ENCODE measurements at places on chromosomes 16 and 17.

DNA sequence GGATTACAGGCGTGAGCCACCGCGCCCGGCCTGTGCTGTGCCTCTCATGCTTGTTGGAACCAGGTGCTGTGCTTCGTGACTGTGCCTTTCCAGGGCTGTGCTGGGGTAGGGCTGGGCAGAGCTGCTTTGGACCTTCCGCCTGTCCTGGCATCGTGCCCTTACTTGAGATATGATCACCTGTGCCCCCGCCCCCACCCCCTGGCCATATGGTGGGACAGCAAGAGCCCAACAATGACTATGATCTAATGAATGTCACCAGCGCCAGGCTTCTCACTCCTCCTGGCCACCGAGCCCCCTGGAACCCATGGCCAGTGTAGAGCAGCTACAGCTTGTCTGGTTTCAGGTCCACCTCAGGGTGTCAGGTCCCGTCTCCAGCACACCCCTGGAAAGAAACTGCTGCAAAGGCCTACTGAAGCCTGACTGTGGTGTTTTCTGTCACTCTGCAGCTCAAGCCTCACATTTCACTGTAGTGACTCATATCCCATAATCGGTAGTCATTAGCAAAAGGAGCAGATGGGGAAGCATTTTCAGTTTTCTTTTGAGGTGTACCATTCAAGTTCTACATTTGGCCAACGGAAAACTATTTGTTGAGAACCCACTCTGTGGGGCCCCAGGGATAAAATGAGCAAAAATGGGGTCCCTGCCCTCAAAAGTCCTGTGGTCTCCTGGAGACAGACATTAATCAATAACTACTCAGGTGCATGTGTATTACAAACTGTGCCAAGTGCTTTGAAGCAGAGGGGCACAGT lies 22.1 kb downstream of the FCSK start:
- DNase-seq, result no peak

DNA sequence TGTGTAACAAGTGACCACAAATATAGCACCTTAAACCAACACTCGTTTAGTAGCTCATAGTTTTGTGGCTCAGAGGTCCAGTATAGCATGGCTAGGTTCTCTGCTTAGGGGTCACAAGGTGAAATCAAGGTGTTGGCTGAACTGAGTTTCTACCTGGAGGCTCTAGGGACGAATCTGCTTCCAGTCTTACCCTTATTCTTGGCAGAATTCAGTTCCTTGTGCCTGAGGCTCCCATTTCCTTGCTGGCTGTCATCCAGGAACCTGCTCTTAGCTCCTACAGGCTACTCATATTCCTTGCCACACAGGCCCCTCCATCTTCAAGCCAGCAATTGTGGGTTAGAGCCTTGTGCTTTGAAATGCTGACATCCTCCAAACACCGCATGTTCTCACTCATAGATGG lies 212.3 kb upstream of the CDH13 start:
- no peak for DNase-seq

DNA sequence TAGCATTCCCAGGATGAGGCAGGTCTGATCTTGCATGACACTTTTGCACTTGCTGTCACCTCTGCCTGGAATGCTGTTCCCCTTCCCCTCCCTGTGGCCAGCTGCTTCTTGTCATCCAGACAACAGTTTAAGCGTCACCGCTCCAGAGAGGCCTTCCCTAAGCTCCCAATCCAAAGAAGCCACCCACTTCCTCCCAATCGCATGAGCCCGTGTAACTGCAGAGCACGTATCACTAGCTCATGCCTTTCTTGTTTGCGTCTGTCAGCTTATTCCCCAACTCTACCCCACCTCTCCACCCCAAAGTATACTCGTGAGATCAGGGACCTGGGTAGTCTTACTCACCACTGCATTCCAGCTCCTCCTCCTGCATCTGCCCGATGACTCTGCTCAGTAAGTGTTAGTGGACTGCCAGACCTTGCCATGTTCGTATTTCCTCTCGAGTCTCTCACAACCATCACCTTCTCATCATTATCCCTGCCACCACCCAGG lies 92.8 kb downstream of the GAS7 start:
- peak; percentile 38 for DNase-seq

DNA sequence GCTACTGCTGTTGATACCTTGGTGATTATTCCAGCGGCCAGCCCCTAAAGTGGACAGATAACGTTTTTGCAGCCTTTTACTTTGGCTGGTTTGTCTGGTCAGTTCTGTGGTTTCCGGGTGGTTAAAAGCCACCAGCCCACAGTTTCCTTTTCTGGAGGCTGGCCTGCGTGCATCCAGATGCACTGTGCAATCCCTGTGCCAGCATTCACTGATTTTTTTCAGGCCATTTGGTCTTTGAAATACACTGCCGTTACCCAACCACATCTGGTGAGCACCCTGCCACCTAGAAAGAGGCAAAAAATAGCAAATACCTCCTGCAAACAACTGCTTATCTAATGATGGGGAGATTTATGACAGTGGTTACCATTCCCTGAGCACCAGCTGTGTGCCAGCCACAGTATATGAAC lies 797 bp downstream of the NUDT7 start:
- no peak for DNase-seq

DNA sequence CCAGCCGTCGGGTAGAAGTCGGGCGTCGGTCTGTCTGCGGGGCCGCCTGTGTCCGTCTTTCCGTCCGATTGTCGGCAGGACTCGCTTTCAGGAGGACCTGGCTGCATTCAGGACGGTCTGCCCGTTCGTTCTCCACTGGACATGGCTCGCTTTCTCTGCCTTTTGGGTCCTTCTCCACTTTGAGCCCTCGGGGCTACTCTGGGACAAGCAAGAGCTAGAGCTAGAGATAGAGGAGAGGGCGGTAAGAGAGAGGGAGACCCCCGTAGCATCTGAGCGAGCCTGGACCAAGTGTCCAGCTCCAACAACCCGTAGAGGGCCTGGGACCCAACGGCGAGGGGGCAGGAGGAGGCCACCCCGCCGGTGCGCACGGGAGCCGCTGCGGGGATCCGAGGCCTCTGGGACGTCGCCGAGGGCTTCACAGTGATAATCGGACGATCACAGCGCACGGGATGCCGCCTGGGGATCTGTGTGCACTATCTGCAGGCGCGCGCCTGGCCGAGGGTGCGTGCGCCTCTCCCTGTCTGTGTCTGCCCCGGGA lies 4.5 kb downstream of the TBX4 start:
- no peak for DNase-seq

DNA sequence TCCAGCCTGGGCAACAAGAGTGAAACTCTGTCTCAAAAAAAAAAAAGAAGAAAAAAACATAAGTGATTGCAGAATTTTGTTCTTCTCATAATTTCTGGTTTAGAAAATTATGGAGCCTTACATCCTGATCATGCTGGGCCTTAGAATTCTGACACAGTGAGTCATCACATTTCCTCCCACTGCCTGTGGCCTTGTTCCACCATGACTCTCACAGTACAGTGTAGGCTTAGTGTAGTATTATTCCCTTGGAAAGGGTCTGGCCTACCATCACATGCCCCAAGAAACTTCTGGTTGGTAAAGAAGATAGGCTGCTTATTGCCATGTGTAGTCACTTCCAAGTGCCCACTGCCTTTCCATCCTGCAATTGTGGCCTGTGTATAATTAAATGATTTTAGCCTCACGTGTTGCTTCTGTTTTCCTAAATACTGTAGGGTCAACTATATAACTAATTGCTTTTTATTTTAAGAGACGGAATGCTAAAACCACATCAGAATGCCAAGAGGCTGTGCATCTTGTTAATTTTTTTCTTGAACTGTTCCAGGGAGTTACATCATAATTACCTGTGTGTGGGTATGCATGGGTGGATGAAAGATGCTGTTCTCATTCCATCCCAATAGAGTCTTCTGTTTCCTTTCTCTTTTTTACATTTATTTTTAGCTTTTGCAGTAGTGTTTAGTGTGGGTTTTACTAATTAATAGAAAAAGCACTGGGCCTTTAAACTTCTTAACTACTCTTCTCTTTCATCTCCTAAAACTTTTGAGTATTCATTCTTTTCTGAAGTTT lies 25.9 kb downstream of the OGFOD1 start:
- DNase-seq, result no peak

- DNase-seq, result no peak
Observed at GRCh38 chr17:57357392-57357784, 101.1 kb downstream of the MSI2 start.

DNA sequence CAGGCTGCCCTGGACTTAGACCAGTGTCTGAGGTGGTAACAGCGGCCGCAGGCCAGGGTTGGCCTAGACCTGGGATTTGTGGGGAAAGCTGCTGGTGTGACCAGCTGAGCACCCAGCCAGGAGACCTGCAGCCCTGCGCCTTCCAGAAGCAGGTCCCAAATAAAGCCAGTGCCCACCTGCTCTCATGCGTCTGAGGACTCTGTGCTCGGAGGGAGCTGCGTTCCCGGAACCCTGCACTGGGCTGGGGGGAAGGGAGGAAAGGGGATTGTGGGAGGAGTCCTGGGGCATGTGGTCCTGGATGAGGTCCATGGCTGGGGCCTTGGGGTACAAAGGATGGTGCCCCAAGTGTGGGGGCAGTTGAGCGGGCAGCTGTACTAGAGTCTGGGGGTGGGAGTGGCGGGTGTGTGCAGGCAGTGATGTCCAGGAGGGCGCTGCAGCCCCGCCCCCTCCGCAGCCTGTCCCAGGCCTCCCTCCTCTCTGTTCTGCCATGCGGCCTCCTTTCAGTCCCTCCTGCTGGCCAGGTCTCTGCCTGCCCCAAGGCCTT lies 1.8 kb upstream of the NECAB2 start:
- DNase-seq, result no peak

DNA sequence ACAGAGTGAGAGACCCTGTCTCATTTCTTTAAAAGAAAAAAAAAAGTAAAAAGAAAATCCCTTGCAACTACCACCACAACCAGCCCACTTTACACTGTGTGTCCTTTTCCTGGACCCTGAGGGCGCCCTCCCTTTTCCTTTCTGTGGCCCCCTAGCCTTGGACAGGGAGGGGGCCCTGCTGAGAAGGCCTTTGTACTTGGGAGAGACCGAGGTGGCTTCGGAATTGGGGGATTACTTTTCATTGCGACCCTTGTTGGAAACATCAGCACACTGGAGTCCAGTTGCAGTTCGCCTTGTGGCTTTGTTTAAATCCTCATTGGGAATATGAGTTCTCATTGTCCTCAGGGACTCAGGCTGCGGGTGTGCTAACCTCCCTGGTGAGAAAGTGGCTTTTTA lies 9.4 kb upstream of the DNASE1 start:
- DNase-seq, result no peak

- no peak for DNase-seq
Observed at GRCh38 chr16:4179020-4179419, 62.8 kb upstream of the ADCY9 start.

DNA sequence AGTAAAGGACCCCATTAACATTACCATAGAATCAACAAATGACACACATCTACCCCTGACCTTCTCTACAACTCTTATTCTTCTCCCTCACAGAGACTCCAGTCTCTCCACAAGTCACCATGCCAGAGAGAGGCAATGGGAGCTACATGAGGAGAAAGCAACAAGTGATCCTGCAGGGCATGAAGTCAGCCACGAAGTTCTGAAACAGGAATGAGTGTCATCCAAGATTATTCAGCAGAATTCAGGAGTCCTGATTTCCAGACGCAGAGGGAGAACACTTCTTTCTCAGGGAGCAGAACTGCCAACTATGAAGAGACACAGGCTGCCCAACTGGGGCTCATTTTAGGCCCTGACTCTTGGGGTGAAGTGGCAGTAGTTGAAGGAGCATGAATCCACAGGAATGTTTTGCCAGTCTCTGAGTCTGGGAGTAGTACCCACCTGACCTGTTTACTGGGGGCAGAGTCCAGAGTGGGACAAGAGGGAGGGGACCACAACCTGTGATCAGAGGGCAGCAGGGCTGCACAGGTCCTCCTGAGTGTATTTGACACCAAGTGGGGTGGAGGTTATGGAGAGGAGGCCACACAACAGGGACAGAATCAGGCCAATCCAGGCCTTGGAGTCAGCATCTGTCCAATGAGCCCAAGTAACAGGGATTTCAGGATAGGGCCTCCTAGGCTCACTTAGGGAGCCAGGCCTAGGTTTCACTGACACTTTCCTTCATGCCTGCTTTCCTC lies 2.4 kb upstream of the MTMR4 start:
- DNase-seq, result no peak

DNA sequence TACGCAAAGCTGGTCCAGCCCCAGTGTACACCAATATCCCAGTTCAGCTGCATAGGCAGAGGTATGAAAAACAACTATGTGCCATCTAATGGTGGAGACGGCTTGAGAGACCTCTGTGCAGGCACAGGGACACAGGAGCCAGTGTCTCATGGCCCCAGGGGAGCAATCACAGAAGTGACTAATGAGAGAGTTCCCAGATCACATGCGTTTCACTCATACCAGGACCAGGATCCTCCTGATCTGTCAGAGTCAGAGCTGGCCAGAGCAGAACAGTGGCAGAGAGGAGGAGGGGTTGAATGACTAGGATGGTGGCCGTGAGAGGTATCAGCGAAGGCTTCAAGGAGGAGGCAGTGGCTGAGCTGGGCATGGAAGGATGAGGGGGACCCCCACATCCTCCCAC lies 41.1 kb downstream of the TMEM132E start:
- DNase-seq, result no peak

- no peak for DNase-seq
Observed at GRCh38 chr17:29066606-29067005, 23.7 kb downstream of the PIPOX start.

DNA sequence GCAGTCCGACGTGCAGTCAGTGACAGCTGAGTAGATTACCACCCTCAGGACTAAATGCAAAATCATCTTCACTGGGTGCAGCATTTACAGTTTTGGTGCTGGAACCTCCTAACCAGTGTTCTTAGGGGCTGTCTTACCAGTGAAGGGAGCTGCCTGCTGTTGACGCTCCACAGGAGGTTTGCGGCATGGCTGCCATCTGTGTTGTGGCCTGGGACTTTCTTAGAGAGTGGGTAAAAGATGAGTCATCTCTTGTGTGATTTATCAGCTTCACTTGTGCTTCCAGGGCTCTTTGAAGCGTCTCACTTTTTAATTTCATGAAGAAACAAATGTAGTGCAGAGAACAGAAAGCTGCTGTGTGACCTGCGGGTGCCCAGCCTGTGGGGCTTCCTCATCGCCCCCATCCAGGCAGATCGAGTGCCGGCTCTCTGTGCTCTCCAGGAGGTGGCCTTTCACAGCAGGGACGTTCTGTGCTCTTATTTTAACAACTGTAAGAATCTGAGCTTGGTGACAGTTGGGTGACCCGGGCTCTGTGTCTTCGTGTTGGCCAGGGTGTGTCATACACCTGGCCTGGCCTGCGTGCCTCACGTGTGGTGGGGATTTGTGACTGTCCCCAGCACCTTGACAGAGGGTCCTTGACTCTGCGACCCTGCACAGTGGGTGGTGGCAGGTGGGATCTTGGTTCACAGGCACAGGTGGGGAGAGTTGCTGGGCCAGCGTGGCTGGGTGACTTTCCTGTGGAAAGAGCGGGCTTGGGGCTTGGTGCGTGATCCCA lies 24.3 kb upstream of the ZNF750 start:
- DNase-seq, result peak; percentile 51

- no peak for DNase-seq
Observed at GRCh38 chr17:63798572-63799106, 24.7 kb downstream of the DDX42 start.

GRCh38 chr17:78529251-78529650 lies 47.9 kb downstream of the DNAH17 start:
- no peak for DNase-seq

DNA sequence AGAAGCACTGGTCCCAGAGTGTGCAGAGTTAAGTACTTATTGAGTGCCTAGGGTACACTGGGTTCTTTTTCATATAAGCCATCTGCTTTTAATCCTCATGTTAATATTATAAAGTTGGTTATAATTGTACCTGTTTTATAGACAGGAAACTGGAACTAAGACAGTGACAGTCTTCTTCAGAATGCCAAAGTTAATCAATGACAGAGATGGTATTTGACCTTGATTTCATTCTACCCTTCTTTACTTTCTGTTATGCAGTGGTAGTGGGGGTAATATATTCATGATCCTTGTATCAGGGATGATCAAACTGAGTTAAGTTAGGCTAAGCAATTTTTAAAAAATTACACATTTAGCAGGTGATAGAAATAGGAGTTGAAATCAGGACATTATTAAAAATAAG lies 108.6 kb upstream of the GOT2 start:
- no peak for DNase-seq
